Cardiac atrium fibroblast (primary cell): ENCODE measurements at places on chromosomes 13 and 19. TPM values are rescaled to one million over a fixed set of nuclear protein-coding genes. Genes with fewer than 3 reads are reported as not detected.

SMG9 gene
- total RNA-seq: 12.5 and 19.8 TPM in 2 replicates

IFNL1 gene
- not detected in 2 replicates for total RNA-seq

KLHL1 gene
- not detected in 2 replicates for total RNA-seq

SIX5 gene
- 19.6 and 20.0 TPM in 2 replicates for total RNA-seq

MYH14 gene
- 0.49 TPM in 1 of 2 replicates, not detected in the other for total RNA-seq

TMPRSS9 gene
- total RNA-seq: not detected in 2 replicates

GDF15 gene
- total RNA-seq: 18.2 and 19.8 TPM in 2 replicates

PRSS57 gene
- total RNA-seq: not detected in 2 replicates

PLVAP gene
- total RNA-seq: 1.1 and 3.6 TPM in 2 replicates

ATP8A2 gene
- 0.36 TPM in 1 of 2 replicates, not detected in the other for total RNA-seq

RASAL3 gene
- total RNA-seq: 0.16 TPM in 1 of 2 replicates, not detected in the other

CACNG6 gene
- total RNA-seq: 0.16 and 0.72 TPM in 2 replicates

SIGLEC14 gene
- not detected in 2 replicates for total RNA-seq
